Breast epithelium (tissue), 4 donors: ENCODE measurements at places on chromosomes 2 and 18. TPM values are rescaled to one million over a fixed set of nuclear protein-coding genes. Genes with fewer than 3 reads are reported as not detected.

- DNase-seq: no peak
Observed at GRCh38 chr2:212831671-212832199, 293.1 kb upstream of the ERBB4 start.

GRCh38 chr18:54774423-54774822 lies 53.9 kb upstream of the RAB27B start:
- no peak for DNase-seq

The UXS1 gene
- total RNA-seq: 30.5 TPM

DNA sequence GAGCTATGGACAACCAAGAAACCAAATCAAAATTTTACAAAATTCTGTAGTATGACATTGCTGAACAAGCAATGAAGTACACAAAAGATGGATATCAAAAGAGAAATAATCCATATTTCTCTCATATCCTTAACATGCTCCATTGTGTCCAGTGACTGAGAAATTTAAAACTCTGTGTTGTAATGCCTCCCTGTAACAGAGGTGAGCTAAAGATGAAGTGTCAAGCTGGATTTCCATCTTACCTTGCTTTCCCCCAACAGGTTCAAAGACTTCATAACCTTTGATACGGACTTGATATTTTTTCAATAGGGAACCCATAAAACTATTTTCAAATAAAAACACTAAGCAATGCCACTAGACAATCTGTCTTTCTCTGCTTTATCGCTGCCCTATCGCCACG lies 95.7 kb upstream of the SERTAD2 start:
- no peak for DNase-seq

DNA sequence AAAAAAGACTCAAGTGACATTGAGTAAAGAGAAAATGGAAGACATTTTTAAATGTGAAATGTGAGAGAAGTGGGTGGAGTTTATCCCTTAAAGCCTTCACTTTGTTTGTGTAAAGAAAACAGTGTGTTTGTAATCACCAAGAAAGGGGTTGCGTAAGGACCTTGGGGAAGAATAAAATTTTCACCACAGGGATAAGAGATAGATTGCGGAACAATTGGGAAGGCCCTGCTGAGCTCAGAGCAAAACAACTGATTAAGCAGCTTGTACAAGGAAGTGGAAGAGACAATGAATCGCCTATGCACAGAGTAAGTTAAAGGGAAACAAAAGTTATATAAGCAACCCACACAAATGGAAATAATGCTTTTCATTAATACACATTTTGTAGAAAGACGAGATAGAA lies 327.7 kb downstream of the RAD51AP2 start:
- DNase-seq: no peak

GRCh38 chr2:213500881-213501280 lies 216.6 kb downstream of the SPAG16 start:
- DNase-seq: no peak

- DNase-seq: no peak
Observed at GRCh38 chr2:9465170-9465569, 9.2 kb upstream of the IAH1 start.

The UPP2 gene
- total RNA-seq: not detected

DNA sequence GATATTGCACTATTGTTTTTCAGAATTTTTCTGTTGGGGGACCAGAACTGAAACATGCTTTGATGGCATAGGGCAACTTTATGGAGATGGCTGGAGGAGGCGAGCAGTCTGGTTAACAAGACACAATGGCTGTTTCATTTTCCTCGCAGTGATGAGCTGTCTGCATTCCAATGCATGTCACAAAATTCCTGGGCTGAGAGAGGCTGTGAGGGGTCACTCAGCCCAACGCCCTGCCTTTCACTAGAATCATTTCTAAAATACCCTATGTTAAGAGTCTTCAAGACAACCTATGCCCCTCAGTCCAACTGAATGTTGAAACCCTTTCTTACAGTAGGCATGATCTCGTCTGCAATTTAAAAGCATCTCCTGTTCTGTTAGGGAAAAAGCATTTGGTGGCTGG lies 1090.0 kb downstream of the BCL11A start:
- no peak for DNase-seq

The PIGN gene
- 67.2 TPM for total RNA-seq

GRCh38 chr18:58966704-58967103 lies 102.0 kb downstream of the ZNF532 start:
- DNase-seq: no peak

- no peak for DNase-seq
Observed at GRCh38 chr18:63869374-63869773, 18.1 kb upstream of the SERPINB2 start.

The COL4A4 gene
- 1.6 TPM for total RNA-seq

DNA sequence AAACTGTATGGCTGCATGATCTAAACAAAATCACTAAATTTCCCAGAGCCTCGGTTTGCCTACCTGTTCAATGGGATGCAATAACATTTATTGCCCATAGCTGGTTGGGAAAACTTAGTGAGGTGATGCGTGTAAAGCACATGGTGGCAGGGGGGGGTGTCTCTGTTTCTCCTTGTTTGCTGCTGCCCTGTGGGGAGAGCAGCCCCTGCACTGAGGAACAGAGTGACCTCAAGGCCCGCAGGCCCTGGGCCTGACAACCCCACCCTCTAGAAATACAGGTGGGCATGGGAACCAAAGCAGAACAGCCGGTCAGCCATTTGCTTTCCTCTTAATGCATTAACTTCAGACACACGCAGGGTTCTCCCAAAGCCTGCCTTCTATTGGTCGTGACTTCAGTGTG lies 55.1 kb upstream of the SLC66A3 start:
- DNase-seq: no peak

DNA sequence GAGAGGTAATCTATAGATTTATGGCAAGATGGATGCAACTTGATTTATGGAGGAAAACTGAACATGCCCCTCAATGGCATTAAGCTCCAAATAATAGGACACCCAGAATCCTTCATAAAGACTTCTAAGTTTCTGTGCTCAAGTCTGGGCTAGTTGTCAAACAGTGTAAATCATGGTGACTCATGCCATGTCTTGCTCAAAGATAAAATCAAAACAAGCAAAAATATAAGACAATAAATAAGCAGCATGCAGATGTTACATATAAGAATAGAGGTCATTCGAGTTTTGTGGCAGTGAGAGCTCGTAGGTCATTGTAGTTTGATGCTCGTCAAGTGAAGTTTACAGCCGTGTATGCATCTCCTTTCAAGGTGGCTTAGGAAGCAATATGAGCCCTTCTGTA lies 403.2 kb downstream of the THSD7B start:
- no peak for DNase-seq

- DNase-seq: no peak
Observed at GRCh38 chr2:42105330-42106256, 57.8 kb downstream of the PKDCC start.

The MOCOS gene
- total RNA-seq: 5.2 TPM

- no peak for DNase-seq
Observed at GRCh38 chr18:61285777-61286176, 47.5 kb upstream of the CDH20 start.

The IL36B gene
- total RNA-seq: not detected

The C1GALT1C1L gene
- total RNA-seq: 2.9 TPM

- DNase-seq: no peak
Observed at GRCh38 chr2:237624565-237624964, 2.8 kb upstream of the LRRFIP1 start.
